NCI-H524 treated with DMSO at 0.1 percent for 48 hours (cell line): ENCODE measurements at places on chromosomes 6 and 20.

GRCh38 chr6:36131511-36132245 is 1.4 kb downstream of the MAPK13 start:
- no peak for DNase-seq

DNA sequence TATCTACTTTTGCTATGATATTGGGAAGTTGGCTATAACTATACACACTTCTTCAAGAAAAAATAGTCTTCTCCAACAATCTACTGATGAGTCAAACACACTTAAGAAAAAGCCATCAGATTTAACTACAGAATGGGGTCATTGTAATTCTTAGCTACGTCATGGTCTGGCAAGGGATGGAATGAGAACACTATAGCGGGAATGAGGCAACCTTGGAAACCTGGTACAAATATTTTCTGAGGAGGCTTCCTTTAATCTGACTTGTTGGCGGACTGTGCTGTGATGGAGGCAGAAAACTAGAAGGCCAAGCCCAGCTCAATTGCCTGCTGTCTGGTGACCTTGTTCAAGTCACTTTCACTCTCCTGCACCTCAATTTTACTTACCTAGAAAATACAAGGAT is 586.8 kb upstream of the JAG1 start:
- no peak for DNase-seq

- DNase-seq: no peak
Observed at GRCh38 chr20:32441638-32442037, 83.5 kb downstream of the ASXL1 start.

DNA sequence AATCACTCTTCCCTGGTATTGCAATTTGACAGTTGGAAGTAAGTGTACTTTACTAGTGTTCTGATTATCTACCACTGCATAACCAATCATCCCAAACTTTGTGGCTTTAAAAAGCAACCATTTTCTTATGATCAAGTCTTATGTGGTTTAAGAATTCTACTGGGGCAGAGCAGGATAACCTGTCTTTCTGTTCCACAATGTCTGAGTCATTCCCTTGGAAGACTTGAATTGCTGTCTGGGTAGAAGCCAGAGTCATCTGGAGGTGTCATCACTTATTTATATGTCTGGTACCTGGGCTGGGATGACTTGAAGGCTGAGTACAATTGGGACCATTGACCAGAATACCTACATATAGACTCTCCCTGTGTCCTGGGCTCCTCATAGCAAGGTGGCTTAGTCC is 644.3 kb downstream of the HDGFL1 start:
- DNase-seq: no peak

DNA sequence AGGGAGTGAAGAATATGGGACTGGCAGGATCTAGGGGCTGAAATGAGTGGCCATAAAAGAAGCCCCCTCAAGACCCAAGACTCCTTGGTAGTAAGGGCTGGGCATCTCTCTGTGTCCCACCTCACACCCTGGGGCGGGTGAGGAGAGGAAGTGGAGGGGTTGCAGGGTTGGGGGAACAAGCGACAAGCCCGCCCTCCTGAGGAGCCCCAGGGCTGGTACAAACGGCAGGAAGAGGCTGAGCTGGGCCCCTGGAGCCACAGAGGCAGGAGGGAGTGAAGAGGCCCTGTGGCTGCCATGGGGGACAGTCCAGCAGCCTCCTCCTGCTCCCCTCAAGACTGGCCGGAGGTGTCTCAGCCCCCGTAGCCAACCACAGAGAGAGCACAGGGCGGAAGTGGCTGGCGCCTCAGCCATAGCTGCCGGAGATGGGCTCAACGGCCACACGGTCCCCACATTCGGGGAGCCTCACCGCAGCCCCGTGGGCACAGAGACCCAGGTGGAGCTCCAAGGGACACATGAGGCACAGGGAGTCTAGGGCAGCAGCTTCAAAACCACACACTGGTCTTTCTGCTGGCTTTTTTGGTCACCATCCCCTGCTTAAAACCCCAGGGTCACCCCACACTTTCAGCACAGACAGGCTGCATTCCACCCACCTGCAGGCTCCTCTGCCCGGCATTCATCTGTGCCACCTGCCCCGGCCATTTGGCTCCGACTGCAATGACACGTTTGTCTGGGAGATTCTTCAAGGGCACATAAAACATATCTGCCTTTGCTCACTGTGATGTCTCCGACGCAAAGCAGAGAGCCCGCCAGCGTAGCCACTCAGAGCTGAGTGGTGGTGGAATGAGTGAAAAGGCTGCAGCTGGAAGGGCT is 524 bp downstream of the C20orf203 start:
- no peak for DNase-seq

DNA sequence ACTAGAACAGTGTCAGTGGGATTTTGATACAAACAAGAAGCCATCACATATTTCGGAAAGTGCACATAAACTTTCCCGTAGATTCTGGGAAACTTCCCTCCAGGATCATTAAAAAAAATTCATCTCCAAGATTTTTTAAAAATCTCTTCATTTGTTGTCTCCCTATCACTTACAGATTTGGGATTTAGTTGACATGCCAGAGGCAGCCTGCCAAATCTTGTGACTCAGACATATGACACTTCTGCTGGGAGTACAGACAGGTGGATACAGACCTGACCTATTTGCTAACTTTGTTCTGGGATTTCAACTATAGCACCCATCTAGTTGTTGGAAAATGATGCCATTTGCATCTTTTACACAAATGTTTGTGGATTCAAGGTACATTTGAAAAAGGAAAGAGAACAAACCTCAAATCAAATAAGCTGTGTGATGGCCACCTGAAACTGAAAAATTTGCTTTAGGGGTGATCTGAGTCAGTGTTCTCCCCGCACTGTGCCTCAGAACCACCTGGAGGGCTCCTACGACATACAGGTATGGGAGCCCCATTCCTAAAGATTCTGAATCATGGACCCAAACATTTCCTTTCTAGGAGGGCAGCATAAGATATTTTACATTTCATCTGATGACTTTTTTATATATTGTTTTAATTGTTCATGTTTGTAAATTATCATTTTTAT is 21.9 kb upstream of the CD2AP start:
- DNase-seq: no peak

DNA sequence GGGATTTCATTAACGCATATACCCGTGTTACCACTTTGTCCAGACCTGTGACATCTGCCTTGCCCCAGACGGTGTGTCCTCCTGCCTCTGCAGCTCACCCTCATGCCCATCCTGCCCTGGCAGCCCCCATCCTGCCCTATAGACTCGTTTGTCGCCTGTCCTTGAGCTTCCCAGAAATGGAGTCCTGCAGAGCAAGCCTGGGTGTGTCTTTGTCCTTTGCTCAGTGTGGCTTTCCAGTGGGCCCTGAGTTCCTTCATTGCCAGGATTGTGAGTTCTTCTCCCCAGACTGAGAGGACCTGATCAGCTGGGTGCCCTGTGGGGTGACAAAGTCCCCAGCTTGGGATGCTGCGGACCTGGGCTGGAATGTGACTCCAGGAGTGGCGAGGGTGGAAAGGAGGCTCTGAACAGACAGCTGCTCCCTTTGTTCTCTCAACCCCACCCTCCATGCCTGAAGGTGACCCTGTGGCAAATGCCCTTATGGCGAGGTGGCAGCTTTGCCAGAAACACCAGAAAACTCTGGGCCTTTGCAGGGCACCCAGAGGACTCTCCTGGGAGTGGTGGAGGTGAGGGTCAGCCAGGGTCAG is 2.4 kb upstream of the CST3 start:
- DNase-seq: no peak

DNA sequence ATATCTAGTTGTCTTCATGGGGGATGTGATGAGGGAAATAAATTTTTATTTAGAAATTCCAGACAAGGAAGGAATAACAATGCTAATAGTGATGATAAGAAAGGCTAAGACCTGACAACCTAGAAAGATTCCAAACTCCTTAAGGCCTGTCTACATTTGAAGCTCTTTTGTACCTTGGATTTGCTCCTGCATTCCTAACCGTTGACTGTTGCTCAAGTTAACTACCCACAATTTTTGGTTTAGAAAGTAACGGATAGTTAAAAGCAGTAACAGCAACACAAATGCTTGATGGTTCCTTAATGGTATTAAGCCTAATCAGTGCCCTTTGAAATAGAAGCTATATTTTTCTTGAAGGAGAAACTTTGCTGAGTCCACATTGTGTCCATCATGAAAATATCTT is 52.9 kb downstream of the TRMT11 start:
- no peak for DNase-seq

DNA sequence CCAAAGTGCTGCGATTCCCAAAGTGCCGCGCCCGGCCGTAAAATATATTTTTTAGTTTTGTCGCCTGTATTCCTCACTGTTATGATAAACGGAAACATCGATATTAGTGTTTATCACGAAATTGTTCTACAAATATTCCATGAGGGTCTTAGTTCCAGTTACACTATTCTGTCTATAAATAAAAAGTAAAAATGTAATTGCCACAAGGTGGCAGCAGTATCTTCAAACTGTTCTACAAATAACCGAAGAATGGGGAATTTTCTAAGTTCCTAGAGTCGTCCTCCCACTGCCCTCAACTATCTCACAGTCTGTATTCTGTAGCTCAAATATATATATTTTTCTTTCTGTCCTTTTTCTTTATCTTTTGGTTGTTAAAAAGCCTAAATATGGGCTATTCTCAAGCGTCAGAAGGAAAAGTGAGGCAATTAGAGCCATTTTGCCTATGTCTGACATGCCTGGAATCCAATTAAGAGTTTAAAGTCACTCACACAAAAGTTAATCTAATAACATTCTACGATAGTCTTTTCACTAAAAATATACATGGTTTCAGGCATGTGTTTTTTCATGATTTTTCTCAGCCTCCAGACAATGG is 14.2 kb upstream of the FAM162B start:
- DNase-seq: no peak

DNA sequence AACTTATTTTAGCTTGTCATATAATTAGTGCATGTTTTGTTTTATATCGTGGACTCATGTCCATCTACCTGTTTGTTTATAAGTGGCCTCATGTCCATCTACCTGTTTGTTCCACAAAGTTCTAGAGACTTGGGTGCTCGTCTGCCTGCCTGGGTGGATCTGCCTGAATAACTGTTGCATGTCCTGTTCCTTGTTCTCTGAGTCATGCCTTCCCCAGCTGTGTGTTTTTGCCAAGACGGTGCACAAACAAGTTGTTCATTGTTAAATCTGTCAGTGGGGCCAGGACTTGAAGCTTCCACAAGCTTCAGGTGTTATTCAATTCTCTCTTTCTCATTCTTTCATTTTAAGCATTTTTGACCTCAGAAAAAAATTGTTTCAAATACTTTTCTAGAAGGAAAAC is 358.0 kb upstream of the CITED2 start:
- no peak for DNase-seq
